ENCODE measurements at places on chromosomes 3 and 15.

GRCh38 chr3:144307951-144308350 lies 336.3 kb downstream of the DIPK2A start:
- DNase-seq = no peak

GRCh38 chr15:51879555-51879954 lies 50.1 kb downstream of the TMOD3 start:
- no peak for DNase-seq

GRCh38 chr3:155317211-155317610 lies 23.7 kb upstream of the STRIT1 start:
- no peak for DNase-seq

DNA sequence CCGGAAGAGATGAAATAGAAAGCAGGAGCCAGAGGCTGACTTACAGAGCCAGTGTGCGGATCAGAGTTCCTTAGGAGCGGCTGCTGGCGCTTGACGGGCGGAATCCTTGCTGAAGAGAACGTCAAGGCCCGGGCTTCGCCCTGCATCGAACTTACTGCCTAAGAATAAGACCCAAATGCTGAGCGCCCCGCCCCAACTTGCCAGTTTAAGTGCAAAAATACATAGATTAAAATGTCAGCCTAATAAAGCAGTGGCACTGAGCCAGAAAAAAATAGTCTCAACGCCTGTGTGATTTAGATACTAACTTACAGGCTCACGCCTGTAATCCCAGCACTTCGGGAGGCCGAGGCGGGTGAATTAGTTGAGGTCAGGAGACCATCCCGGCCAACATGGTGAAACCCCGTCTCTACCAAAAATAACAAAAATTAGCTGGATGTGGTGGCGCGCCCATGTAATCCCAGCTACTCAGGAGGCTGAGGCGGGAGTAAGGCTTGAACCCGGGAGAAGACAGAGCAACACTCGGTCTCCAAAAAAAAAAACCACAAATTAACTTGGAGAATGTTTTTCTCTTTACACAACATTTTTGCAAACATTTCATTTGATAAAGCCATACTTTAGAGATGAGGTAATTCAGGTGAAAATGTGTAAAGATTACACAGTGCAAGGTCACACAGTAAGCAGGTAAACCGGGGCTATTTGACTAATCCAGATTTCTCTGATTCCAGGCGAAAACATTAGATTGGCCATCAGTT lies 1.2 kb upstream of the UBP1 start:
- peak; percentile 77 for DNase-seq

- no peak for DNase-seq
Measured at GRCh38 chr3:119768668-119769393, 13.1 kb upstream of the NR1I2 start.

GRCh38 chr15:92579486-92579885 lies 76.1 kb downstream of the FAM174B start:
- DNase-seq = no peak

DNA sequence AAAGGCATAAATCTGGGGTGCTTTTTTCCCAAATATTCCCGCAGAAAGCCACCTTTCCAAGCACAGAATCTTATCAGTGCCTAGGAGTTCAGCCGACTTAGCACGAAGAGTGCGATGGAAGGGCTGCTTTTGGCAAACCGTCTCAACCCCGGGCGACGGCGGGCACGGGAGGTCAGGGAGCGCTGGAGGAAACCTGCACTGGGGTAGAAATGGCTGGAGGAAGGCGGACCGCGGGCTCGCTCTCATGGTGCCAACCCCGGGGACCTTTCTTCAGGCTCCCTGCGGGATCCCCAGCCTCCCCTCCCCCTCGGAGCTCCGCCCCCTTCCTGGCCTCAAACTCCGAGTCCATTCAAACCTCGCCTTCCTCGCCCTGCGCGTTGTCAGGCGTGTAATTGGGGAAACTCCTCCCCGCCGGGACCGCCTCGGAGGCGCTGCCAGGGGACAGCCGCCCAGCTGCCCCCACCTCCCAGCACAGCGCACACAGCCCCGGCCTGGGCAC lies at the start of gene GABRG3:
TSS of gene GABRG3 (plus strand) at position 470 of the 499 bp plus-strand sequence.
- peak; percentile 44 for DNase-seq

DNA sequence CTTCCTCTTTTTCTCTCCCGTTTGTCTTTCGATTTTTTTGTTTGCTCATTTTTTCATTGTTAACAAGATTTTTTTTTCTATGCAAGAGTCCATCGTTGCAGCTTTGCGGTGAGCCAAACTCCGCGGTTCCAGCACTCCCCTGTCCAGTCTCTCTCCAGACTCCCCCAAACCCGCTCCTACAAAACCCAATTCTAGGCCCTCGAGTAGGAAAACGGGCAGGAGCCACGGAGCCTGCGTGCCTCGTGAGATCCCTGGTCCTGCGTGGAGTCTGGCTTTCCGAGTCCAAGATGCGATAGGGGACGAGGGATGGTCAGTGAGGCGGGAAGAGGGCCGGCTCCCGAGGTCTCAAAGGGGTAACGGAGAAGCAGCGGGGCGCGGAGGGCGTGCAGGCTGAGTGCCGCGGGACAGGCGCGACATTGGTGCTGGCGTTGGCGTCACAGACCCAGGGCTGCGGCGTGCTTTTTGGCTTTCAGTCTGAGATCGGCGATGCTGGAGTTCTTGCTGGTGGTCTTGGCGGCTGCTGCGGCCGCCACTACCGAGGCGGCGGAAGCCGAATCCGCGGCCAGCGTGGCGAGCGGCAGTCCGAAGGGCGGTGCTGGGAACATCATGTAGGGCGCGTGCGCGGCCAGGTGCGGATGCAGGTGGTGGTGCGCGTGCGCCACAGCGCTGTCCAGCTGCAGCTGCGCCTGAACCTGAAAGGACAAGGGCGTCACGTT lies 8.5 kb downstream of the SHOX2 start:
- DNase-seq = peak; percentile 93

- DNase-seq = no peak
Measured at GRCh38 chr3:76509179-76509830, 530.6 kb upstream of the ROBO2 start.

DNA sequence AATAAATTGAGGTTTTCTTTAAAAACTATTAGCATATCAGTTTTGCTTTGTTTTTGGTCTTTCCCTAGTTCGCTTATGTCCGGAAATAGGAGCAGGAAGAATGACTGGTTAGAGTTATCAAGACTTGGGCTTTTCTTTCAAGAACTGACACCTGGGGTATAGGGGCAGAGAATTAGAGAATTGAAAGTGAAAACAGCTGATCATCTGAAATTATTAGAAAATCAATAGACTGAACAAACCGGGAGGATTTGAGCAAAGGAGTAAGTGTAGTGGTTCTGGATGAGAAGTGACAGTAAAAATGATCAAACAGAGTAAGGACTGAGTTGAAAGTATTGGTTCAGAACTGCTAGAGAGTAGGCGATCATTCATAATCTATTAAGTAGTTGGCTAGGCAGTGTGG lies 6.0 kb downstream of the MINDY2 start:
- no peak for DNase-seq

GRCh38 chr15:47820057-47820746 lies 102.9 kb downstream of the SEMA6D start:
- no peak for DNase-seq

GRCh38 chr15:65175511-65175910 lies 9.6 kb downstream of the CLPX start:
- no peak for DNase-seq

DNA sequence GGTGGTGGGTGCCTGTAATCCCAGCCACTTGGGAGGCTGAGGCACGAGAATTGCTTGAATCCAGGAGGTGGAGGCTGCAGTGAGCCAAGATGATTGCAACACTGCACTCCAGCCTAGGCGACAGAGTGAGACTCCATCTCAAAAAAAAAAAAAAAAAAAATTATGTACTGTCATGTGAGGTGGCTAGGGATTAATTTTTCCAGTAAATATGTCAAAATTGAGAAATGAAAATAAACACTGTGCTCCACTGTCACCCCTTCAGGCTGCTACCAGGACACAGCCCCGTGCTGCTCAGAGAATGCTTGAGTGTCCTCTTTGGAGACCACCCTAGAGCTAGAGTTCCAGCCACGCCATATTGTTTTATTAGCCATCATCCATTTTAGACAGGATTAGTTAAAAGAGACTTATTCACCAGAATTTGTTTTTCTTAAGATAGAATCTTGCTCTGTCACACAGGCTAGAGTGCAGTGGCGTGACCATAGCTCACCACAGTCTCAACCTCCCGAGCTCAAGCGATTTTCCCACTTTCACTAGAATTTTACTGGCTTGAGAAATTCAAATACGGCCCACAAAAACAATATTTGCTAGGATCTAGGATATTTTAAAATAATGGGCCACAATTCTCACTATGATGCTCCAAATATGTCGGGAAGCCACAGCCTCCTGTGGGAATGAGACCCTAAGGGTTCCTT lies 642 bp downstream of the CD80 start:
- no peak for DNase-seq

GRCh38 chr15:74840851-74841775 lies 1.8 kb downstream of the ULK3 start:
- no peak for DNase-seq

DNA sequence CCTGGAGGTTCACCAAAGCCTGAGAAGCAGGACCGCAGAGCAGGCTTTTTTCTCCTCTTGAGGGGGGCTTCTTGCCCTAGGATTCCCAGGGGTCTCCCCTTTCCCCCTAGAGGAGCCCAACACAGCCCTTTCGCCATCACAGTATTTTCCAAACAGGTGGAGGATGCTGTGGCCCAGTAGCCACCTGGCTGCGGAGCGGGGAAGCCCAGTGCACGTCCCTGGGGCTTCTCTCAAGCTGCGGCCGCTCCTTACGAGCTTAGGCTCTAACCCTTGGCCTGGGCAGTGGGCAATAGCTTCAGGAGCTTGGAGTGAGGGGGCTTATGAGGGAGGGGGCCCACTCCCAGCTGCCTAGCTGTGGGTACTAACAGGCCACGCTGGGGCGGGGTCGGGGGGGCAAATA lies 11.6 kb upstream of the DLL4 start:
- DNase-seq = no peak

- DNase-seq = peak; percentile 81
Measured at GRCh38 chr3:21484057-21484827, 266.8 kb downstream of the ZNF385D start.

GRCh38 chr3:56629451-56629850 lies 53.6 kb downstream of the TASOR start:
- no peak for DNase-seq

- no peak for DNase-seq
Measured at GRCh38 chr15:68409736-68410370, 22.1 kb downstream of the ITGA11 start.

- no peak for DNase-seq
Measured at GRCh38 chr3:150447631-150448465, 39.8 kb downstream of the TSC22D2 start.

- peak; percentile 31 for DNase-seq
Measured at GRCh38 chr15:92869263-92869940, 30.7 kb upstream of the CHD2 start.

DNA sequence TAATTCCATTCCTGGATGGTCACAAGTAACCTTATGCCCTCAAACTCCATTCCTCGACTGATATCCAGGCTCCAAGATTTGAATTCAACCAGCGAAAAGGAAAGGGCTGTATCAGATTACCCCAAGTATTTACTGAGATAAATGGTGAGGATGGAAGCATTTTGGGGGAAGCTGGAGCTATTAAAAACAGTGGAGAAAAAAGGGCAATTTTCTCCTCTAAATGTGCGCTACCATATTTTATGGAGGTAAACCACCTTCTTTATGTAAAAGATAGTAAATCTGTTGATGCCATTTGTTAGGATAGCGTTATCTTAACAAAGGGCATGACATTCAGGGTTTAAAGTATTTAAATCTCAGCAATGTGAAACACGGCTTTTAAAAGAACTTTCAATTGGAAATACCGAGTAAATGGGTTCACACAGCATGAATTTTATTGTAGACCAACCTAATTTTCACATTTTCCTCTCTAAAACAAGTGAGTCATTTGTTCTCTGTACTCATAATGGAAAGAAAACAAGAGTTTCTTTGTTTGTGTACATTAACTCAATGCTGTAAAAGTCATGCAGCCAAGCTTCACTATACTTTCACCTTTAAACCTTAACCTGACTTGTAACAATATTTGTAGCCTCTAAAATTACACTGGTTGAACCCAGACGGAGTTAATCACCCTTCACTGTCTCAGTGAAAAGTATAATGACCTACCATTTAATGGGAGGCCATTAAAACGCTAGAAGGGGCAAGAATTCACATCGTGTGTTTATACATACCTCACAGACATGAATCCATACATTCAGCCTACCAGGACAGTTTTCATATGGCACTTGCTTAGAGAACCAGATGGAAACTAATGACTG lies 773.4 kb downstream of the ROBO1 start:
- DNase-seq = no peak

GRCh38 chr3:193418576-193419373 lies 40.2 kb upstream of the ATP13A5 start:
- no peak for DNase-seq

DNA sequence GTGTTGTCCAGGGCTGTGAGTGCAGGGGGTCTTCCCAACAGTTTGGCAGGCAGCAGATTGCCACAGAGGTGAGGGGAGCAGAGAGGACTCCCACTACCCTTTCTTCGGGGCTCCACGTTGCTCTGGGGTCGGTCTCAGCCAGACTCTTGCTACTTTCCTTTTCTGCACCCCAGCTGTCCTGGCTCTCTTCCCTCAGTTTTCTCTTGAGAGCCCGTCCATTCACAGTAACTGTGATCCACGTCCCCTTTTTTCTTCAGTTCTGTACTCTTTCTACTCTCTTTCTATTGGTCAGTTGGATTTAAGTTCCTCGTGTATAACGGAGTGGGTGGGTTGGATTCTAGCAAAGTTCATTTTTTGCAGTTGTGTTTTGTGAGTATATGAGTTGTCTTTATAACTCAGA lies 105.8 kb downstream of the UNC13C start:
- DNase-seq = no peak

DNA sequence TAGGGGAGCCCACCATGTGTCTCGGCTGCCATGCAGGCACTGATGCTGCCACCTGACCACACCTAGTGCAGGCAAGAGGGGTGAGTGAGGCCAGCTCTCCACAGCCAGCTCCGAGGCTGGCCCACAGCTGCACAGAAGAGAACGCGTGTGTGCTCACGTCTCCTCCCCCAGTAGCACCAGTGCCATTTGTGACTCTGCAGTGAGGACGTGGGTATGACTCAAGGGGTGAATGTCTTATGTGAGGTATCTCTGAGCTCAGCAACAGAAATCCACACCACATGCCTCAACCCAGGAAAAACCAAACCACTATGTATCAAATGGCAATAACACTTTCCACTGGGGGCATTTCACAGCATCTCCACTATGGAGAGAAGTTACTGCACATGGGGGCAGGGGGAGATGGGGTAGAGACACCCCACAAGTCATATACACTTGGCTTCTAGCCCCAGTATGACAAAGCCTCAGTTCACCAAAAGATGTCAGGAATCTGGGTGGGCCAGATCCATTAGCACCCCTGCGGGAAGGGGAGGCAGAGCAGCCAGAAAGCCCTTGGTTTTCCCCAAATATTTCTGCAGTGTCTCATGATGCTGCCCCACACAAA lies 87.6 kb downstream of the LRIG1 start:
- DNase-seq = no peak

- peak; percentile 21 for DNase-seq
Measured at GRCh38 chr3:41716471-41716870, 245.4 kb downstream of the ULK4 start.

- DNase-seq = no peak
Measured at GRCh38 chr3:21234933-21235332, 516.1 kb downstream of the ZNF385D start.

DNA sequence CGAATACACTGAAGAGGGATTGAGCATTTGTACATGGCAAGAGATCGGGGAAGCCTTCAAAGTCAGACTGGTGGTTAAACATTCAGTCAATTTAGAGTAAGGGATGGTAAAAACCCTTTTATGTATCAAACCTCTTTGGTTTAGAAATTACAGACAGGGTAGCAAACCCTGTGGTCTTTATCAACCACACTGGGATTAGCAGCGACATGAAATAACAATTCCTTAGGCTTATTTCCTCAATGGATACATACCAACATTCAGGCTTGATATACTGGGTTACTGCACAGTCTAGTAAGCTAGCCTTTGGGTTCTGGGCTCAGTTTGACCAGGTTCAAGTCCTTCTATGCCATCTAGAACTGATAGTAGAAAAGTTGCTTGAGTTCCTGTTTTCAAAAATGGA lies 127.4 kb downstream of the THRB start:
- no peak for DNase-seq
